CD4-positive, alpha-beta T cell (primary cell): ENCODE measurements at places on chromosomes 7 and 10.

GRCh38 chr7:136087881-136088280, 110.7 kb upstream of the MTPN start:
- DNase-seq = no peak

DNA sequence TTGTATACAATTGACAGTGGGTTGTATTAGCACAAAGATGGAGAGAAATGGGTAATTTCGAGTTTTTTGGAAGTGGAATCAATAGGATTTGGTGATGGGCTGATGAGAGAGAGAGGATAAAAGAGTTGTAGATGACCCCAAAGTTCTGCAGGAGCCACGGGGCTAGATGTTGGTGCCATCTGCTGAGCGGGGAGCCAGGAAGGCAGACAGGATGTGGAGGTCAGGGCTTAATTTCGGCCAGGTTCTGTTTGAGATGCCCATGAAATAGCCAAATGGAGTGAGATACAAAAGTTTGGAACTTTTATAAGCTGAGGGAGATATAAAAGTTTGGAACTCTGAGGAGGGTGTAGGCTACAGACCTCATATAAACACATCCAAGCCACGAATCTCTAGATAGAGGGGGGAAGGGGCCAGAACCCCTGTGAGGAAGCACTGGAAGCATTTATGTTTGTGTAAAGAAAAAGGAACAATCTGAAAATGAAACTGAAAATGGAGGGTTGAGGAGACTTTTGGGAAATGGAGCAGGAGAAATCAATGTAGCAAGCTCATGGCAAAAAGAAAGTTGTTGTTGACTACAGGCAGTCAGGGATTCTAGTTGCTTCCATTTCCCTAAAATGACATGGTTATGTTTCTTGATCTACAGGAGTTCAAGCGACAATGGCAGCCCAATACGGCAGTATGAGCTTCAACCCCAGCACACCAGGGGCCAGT, 2.2 kb downstream of the GIMAP4 start:
- no peak for DNase-seq

DNA sequence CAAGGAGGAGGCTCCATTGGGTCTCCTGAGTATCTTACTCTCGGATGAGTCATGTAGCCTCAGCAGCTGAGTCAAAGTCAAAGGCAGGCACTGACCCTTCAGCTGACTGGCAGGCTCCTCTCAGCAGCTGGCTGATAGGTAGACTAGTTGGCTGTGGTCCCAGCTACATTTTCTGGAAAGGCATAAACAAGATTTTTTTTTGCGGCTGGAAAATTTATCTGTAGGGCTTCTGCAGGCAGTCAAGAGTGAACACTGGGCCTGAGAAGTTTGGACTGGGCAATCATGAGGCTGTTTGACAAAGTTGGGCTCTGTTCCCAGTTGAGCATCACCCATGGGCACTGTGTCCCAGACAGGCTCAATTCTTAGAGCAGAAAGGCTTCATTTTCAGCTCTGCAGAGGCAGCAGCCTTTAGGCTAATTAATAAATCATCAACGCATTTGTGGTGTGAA, 796.2 kb downstream of the CCSER2 start:
- no peak for DNase-seq

DNA sequence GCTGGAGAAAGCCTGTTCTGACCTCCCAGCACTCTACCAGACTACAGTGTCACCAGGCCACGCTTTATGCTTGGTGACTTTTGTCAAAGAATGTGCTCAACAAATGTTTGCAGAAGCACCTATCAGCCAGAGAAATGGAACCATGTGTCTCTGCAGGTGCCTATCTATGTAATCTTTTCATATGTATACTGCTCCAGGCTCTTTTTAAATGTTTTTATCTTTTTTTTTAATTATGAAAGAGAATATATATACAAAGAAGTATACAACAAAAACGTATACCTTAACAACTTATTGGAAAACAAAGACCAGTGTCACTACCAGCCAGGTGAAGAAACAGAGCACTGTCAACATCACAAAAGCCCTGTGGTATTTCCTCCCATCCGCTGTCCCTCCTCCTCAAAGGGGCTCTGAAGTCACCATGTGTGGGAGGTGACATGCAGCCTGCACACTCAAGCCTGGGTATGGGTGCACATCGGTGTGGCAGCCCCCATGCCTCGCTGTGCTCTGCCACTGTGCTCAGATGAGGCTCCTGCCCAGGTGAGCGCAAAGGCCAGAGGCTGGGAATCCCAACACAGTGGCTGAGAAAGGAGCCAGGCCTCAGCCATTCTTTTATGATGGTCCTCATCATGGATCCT, 120.6 kb downstream of the CLEC2L start:
- no peak for DNase-seq

GRCh38 chr7:156220701-156221100, 408.4 kb upstream of the SHH start:
- no peak for DNase-seq

GRCh38 chr10:33331379-33331694, 3.1 kb downstream of the NRP1 start:
- DNase-seq = no peak

- DNase-seq = no peak
Measured at GRCh38 chr7:77252506-77252905, 52.9 kb upstream of the FGL2 start.

GRCh38 chr7:138515001-138515528, 55.0 kb downstream of the TRIM24 start:
- no peak for DNase-seq

DNA sequence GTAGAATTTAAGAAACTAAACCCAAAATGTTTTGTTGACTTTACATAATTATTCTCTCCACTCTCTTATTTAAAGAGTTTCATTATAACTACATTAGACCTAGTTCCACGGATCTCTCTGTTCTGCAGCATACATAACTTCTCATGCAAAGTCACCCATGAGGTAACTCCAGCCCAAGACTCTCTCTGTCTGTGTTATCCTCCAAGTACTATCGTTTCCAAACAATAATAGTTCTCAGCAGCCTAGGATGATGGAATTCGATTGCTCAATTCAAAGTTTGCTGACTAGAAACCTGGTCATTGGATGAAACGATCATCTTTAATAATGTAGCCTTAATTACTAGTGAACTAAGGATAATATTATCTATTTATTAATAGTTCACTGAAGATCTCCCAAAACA, 203.1 kb upstream of the PTN start:
- no peak for DNase-seq

DNA sequence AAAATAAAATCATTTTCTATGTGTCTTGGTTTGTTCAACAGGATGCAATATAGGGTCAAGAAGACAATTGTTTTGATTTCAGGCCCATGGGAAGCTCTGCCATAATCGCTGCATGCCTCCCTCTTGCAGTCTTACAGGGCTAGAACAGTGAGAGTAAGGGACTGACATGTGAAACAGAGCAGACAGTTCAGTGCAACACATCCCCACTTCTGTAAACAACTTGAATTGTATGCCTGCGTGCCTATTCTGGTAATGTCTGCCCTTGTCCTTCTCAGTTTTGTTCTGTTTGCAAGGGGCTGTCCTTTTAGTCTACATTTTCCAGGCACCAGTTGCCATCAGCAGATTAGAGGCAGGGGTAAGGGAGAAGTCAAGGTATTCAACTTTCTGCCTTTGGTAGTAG, 34.8 kb upstream of the GPR37 start:
- DNase-seq = no peak

GRCh38 chr7:1300206-1300605, 67.5 kb downstream of the UNCX start:
- no peak for DNase-seq
